ENCODE measurements at places on chromosomes 2 and 18.

GRCh38 chr2:219675221-219675620 is 47.8 kb downstream of the SLC4A3 start:
- no peak for DNase-seq

GRCh38 chr2:46020416-46020815 is 276.8 kb upstream of the EPAS1 start:
- DNase-seq, result no peak

DNA sequence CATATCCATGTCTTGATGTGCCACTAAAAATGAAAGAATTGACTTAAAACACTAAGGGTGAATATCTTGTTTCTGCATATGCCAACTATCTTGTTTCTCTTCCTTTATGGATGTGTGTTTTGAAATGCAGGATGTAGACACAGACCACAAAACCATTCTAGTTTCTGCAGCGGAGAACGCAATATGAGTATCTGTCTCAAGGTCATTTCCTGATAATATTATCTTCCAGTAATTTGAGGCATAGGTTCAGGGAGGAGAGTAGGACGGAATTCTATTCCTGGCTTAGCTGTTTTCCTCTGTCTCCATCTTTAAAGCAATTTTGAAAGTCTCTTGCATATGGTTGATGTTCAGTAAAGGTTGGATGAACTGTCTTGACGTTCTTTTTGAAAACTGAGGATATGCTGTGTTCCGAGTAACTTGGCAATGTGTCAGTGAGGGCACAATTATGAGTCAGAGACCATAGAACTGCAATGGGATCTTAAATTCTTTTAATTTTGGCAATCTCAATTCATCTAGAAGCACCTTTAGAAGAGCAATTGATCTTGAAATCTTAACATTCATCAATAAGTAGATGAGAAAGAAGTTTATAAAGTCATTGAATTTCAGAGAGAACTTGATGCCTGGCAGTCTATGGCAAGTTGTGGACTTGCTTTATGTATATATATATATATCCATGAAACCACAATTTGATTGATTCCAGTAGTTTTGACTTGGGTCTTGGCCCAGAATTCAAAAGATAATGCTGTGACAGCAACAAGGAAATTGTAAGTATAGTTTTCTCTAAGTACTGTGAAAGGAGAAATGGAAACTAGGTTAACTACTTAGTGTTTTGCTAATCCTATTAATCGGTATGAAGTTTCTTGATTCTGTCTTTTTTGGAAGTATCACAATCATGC is 24.8 kb downstream of the RAB27B start:
- no peak for DNase-seq

DNA sequence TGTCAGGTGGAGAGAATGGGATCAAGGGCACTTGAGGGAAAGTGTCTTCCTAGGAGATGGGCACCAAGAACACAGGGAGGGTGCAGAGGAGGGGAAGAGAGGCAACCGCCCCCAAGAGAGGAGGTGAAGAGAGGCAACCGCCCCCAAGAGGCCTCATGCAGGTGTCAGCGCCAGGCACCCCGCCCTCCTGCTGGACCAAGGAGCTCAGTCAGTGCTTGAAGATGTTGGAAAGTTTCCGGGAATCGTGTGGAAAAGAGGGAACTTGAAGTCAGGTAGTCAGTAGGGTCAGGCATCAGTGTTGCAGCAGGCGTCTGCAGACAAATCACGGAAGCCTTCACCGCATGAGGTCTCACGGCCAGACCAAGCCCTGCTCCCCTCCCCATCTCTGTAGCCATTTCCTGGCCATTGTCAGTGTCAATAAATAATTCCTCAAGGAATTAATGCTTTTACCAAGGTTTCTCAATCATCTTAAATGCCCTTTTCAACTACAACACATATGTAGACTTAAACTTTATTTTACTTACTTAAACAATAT is 353.1 kb downstream of the EIPR1 start:
- DNase-seq, result no peak

Data from stimulated activated CD8-positive, alpha-beta memory T cell treated with anti-CD3 and anti-CD28 coated beads, Interleukin-12 subunit alpha, Interleukin-12 subunit beta, amount 100 ng/mL, for 4 hours (primary cell).